Daoy (cell line): ENCODE measurements at places on chromosomes 5 and 9.

DNA sequence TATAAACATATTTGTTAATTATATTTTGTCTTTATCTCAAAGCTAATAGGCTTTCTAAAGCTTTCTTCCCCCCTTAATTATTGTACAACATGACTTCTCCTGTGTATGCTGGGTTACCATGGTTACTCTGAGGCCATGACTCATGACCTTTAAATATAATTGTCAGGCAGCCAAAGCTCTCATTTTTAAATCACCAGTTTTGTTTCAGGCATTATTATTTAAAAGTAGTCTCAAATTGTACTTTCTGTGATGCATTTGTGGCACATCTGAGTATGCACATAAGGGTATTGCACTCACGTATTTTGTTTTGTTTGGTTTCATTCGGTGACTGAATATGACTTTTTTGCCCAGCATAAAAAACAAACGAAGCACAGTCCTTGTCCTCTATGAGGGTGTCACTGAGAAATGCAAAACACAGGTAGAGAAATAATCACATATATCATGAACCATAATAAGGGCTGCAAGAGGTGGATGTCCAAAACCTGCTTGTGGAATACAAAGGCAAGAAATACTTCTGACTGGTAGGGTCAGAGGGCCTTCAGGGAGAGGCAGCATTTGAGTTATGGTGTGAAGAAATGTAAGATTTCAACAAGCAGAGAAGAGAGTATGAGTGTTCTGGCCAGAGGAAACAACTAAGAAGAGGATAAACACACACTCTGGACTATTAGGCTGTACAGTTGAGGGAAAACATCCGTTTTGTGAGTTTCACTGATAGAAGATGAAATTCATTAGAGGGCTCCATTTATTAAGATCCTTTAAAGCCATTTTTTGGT is 2.1 kb downstream of the CCDC192 start:
- DNase-seq, result peak; percentile 60

- DNase-seq, result no peak
Observed at GRCh38 chr9:7300484-7300883, 499.1 kb downstream of the DMAC1 start.

DNA sequence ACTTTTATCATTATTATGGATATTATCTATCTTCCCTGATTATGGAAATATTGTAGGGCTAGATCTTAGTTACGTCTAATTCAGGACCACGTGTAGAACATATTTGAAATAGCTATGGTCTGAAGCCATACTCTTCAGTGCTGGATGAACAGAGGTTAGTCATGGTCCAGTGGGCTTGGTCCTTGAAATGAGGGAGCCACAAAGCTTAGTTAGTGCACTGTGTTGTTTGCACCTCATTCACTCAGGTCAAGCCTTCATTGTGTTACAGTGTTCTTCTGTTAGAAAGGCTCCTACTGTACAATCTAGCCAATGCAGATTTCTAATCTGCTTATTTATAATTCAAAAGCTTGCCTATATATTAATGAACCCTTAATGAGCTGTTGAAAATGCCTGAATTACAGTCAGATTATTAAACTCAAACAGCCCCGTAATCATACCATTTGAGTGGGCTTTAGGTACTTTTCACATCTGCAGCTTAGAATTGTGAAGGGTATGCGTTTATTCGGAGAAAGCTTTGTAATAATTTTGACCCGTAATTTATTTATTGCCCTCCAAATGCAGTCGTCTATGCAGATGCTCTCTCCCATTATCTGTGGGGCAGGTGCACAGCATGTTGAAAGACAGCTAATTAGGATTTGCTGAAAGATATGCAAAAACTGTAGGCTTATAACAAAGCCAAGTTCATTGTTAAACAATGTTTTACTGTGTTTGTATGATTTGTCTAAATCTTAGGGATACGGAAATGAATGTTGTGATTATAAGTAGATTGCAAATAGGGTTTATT is 164.9 kb downstream of the PBX3 start:
- peak; percentile 16 for DNase-seq

DNA sequence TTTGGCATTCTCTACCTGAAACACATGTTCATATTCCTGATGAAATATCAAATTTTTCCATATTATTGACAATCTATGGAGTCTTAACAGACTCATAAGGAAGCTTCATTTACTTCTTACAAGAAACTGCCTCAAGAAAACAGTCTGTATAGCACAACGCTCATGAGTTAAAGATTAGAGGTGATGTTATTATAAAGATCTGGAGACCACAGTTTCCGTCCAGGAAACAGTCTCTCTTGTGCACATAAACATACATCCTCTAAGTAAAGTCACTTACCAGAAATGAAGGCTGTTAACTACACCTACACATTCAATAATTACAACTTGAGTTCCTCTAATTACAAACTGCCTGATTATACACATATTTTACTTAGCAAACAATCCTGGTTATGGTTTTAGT is 86.9 kb downstream of the RAPGEF6 start:
- DNase-seq, result no peak

DNA sequence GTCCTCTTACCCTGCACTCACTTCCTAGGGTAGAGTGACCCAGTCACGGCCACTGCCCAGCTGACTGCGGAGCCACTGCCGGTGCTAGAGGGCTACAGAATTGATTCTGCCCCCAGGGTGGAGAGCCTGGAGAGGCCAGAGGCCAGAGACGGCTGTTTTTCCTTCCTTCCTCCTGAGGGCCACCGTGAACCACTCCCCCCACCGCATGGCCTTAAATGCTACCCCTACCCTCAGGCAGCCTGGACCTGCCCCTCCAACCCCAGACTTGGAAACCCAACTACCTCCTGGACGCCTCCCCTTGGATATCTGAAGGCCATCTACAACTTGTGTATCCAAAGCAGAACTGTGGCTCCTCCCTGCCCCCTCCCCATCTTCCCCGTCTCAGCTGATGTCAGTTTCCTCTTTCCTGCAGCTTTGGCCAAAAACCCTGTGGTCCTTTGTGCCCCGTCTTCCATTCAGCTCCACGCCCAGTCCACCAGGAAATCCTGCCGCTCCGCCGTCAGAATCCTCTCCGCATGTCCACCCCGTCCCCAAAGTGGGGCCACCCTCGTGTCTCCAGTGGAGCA is 16.3 kb downstream of the SH2D3C start:
- no peak for DNase-seq

- DNase-seq, result no peak
Observed at GRCh38 chr9:34380034-34380510, 3.4 kb upstream of the MYORG start.

- peak; percentile 35 for DNase-seq
Observed at GRCh38 chr9:79581388-79581787, 9.6 kb downstream of the TLE4 start.
